HT-29 (cell line): ENCODE measurements at places on chromosomes 16 and 17.

DNA sequence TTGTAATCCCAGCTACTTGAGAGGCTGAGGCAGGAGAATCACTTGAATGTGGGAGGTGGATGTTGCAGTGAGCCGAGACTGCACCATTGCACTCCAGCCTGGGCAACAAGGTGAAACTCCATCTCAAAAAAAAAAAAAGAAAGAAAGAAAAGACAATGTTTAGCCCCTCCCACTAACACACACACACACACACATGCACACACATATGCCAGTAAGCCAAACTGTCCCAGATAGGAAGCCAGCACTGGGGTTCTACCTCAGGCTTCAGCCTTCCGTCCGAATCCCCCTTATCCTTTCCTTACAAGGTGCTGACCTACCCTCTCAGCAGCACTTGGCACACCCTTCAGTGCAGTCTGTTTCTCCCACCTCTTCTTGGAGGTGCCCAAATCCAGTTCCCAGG, 8.7 kb upstream of the KCNH6 start:
- DNase-seq, result no peak

- DNase-seq, result no peak
Observed at GRCh38 chr16:52526116-52526828, 20.7 kb downstream of the TOX3 start.

- peak; percentile 48 for DNase-seq
Observed at GRCh38 chr16:85491798-85492294, 121.3 kb upstream of the GSE1 start.

- no peak for DNase-seq
Observed at GRCh38 chr16:68987734-68988457, 117.6 kb upstream of the HAS3 start.

- no peak for DNase-seq
Observed at GRCh38 chr16:87093804-87094555, 223.2 kb downstream of the C16orf95 start.

DNA sequence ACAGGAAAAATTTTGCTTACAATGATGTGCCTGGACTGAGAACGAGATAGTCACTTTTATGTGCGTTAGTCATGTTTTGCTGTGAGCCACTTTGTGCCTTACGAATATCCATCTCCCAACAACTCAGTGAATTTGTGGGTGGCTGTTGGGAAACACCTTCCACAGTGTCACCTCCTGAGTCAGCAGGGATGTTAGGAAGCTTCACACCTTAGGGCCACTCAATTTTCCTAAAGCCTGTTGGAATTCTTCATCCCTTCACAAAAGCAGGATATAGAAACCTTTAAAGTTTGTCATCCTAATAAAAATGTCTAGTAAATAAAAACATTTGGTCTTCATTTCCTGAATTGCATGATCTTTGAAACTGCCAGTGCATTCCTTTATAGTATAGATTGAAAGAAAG, 4.3 kb upstream of the KRTAP3-1 start:
- no peak for DNase-seq

DNA sequence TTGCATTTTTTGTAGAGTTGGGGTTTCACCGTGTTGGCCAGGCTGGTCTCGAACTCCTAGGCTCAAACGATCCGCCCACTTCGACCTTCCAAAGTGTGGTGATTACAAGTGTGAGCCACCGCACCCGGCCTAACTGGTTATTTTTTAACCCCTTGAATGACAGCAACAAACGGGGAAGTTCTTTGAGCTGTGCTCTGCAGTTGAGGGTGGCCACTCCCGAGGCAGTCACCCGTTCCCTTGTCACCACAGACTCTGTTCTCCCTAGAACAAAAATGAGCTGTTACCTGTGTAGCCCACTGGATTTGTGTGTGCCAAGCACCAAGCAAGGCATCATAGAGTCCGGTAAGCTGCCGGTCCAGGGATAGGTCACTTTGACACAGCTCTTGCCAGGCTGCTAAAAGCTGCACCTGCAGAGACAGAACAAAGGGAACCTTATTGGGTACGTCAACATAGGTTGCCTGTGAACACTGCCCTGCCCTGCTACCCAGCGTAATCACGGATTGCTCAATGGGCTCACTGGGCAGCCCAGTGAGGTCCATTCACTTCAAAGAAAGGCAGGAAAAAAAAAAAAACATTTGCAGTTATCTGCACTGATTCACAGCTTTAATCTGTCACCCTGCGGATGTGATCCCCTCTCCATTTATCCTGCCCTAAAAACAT, 19.6 kb downstream of the COG7 start:
- no peak for DNase-seq

- DNase-seq, result no peak
Observed at GRCh38 chr16:17287166-17287800, 183.5 kb downstream of the XYLT1 start.

- no peak for DNase-seq
Observed at GRCh38 chr16:54244061-54244886, 42.3 kb downstream of the IRX3 start.

DNA sequence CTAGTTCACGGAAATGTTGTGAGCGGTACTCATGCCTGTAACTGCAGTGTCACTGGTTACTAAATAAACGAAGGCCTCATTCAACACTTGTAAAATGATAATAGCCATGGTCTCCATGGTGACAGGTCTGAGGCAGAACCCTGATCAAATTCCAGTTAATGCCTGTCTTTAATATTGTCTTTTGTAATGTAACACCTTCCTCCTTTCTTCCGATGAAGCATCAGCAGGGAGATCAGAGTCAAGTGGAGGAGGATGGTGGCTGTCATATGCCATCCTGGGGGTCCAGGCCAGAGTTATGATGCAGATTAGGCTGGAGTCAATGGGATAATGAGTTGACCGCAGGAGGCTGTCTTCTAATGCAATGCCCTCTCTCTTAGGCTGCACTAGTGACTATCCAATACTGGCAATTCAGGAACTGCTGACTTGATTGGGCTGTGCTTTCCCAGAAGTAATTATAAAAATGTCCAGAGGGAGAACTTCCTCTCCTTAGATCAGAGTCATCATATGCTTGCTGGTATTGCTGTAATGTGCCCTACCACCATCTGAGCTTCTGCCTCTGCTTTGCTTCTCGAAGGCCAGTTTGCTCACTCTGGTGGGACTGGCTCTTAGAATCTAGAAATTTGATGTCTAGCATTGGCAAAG, 419.1 kb downstream of the CA10 start:
- no peak for DNase-seq

DNA sequence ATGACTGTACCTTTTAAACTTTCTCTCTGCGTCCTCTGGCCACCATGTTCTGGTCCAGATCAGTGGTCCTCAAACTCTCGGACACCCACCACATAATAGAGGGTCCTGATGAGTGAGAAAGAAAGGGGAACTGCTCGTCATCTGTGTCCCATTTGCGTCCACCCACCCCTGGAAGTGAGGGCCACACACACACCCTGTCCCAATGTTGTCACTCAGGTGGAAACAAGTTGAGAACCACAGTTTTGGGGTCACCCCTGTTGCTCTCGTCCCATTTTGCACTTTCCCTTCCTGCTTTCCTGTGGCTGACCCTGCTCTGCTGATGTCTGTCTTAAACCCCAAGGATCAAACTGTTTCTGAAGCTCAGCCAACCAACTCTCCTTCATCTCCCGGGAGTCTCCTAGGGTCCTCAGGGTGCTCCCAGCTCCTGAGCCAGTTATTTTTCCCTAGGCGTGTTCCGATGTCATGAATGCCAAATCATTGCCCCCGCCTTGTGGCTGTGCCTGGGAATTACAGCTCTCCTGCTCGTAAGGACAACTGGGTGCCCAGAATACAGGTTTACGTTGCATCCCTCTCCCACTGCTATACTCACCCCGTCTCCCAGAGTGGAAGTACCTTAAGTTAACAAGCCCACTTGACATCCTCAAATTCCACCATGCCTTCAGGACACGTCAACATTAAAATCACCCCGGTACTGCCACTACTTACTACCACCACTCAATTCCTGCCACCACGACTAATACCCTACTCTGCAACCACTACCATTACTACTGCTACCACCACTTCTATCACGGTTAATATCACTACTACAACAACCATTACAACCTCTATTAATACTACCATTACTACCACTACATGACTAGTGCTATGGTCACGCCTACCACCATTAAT, 26.0 kb upstream of the HNF1B start:
- peak; percentile 99 for DNase-seq

- no peak for DNase-seq
Observed at GRCh38 chr16:73006026-73006425, 41.9 kb downstream of the ZFHX3 start.

GRCh38 chr17:1228781-1229348, 41.4 kb upstream of the BHLHA9 start:
- no peak for DNase-seq

- DNase-seq, result no peak
Observed at GRCh38 chr16:78869492-78869891, 731.0 kb downstream of the MAF start.

GRCh38 chr16:83010776-83011720, 384.3 kb downstream of the CDH13 start:
- DNase-seq, result no peak

GRCh38 chr17:41480136-41480535, 815 bp downstream of the KRT35 start:
- no peak for DNase-seq

- DNase-seq, result no peak
Observed at GRCh38 chr17:35998018-35998545, 3.3 kb downstream of the CCL15 start.

- DNase-seq, result no peak
Observed at GRCh38 chr16:29743827-29744531, 1.8 kb downstream of the C16orf54 start.

DNA sequence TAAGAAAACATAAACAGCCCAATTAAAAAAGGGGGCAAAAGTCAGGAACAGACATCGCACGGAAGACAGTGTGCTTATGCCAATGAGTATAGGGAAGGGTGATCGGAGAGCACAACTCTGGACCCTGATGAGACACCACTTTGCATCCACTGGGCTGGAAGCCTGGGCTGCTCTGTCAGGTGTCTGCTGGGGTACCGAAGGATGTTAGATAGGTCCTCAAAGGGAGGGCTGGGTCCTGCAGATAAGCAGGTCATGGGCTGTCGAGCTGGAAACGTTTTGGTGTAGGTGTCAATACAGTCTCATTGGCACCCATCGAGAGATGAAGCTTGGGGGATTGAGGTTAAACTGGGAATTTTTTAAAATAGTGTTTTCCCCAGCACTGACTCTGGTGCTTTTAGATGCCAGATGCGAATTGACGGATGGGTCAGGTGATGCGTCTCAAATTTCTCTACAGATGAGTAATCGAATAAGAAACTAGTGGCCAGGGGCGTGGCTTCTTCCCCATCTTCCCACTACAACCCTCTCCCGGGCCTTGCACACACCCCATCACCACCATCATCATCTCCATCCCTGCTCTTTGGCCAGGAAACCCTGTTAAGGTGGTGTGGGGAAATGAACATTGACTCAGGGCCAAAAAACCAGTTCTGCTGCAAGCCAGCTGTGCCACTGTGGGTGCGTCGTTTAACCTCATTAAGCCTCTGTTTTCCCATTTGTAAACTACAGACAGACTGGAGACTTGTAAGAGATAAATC, 47.8 kb upstream of the IRF8 start:
- DNase-seq, result no peak

- DNase-seq, result no peak
Observed at GRCh38 chr16:7765079-7765550, 432.5 kb downstream of the RBFOX1 start.
